ENCODE measurements at places on chromosomes 11 and 22. TPM values are rescaled to one million over a fixed set of nuclear protein-coding genes. Genes with fewer than 3 reads are reported as not detected.

Gene CNTF
- 4.2 TPM for total RNA-seq

DNA sequence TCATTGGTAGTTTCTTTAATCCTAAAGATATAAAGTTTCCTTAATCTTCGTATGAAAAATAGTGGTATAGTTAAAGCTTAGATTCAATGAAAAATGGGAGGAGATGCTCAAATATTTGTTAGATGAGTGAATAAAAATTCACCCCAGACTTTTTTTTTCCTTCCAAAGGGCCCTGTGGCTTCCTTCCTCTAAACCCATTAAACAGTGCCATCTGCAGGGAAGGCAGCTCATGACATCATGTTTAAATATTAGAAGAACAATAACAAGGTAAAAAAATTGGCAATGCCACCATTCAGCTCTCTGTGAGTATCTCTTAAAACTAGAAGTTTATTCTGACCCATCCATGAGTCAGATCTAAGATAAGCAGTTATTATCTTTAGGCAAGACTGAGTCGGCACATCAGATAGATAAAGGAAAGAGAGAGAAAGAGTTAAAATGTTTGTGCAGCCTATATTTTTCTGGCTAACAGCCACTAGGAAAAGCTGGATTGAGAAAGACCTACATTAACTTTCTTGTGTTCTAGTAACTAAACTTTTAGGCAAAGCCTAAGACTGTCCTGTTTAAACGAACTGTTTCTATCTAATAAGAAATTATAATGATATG, 19.1 kb upstream of the OOSP1 start:
- peak; percentile 56 for DNase-seq

- no peak for DNase-seq
Measured at GRCh38 chr11:2460540-2461252, 15.9 kb downstream of the KCNQ1 start.

Gene SLC22A12
- total RNA-seq = not detected

- peak; percentile 88 for DNase-seq
Measured at GRCh38 chr11:797296-798092, 587 bp downstream of the SLC25A22 start.

GRCh38 chr22:28344918-28345703, 334.5 kb downstream of the TTC28 start:
- no peak for DNase-seq

Gene GRM5
- not detected for total RNA-seq

DNA sequence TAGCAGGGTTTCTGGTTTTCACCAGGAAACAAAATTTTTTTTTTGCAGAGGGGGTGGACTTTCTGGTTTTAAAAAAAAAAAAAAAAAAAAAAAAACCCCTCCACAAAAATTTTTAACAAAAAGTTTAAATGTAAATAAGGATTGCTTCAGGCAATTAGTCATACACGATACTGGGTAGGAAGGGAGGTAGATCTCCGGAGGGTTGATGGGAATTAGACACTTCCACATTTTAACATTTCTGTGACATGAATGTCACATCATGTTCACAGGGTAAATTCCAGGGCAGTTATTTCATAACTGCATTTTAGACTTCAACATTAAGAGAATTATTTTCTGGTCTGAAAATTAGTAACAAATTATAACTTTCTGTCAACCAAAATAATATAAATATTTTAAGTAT, 15.9 kb downstream of the NUP98 start:
- DNase-seq = no peak

Gene UPK3A
- not detected for total RNA-seq

GRCh38 chr11:61531044-61531443, 22.5 kb downstream of the LRRC10B start:
- DNase-seq = no peak

GRCh38 chr11:12618743-12619540, 55.3 kb upstream of the TEAD1 start:
- DNase-seq = no peak

- DNase-seq = no peak
Measured at GRCh38 chr22:40196628-40197360, 19.1 kb downstream of the TNRC6B start.

Gene RFPL1
- total RNA-seq = not detected

Gene EXT2
- 22.5 TPM for total RNA-seq

Gene C22orf39
- total RNA-seq = 35.0 TPM

Gene SCUBE1
- total RNA-seq = not detected

Gene MFRP
- not detected for total RNA-seq

- DNase-seq = no peak
Measured at GRCh38 chr11:83818349-83818748, 532.2 kb upstream of the CCDC90B start.
